NCI-H446 treated with DMSO at 0.1 percent for 48 hours (cell line): ENCODE measurements at places on chromosomes 16 and 17.

GRCh38 chr17:73588301-73588846 is 55.9 kb downstream of the SDK2 start:
- DNase-seq: no peak

DNA sequence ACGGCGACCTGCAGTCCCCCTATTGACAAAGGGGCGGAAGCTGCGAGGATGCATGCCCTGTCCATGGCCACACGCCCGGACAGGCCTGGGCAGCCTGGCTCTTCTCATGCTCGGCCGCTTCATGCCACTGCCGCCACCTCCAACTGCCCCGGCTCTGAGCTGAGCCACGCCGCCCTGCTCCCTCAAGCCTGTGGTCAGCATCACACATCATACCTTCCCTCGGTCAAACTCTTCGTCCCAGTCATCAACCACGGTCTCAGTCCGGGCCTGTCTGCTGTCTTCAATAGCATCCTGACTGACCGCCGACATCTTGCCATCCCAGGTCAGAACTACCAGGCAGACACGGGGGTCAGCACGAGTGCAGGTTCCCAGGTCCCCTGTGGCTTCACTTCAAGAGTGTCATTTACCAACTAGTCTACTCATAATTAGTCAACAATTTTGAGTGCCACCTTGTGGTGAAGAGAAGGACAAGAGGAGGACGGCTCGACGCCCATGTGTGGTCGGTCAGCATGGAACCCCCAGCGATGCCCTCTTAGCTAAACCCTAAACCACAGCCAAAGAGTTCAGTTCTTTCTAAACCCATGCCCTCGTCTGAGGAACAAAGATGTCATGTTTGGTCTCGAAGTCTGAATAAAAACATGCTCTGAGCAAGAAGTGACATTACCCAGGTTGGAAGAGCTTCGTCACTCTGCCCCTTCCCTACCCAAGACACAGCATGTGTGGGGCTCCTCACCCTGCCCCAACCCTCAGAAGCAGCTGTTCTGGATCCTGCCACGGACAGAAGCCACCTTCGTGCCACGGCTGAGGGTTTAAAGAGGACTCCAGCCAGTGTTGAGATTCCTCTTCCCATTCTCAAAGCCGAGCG is 16.9 kb upstream of the CYTH1 start:
- DNase-seq: no peak

DNA sequence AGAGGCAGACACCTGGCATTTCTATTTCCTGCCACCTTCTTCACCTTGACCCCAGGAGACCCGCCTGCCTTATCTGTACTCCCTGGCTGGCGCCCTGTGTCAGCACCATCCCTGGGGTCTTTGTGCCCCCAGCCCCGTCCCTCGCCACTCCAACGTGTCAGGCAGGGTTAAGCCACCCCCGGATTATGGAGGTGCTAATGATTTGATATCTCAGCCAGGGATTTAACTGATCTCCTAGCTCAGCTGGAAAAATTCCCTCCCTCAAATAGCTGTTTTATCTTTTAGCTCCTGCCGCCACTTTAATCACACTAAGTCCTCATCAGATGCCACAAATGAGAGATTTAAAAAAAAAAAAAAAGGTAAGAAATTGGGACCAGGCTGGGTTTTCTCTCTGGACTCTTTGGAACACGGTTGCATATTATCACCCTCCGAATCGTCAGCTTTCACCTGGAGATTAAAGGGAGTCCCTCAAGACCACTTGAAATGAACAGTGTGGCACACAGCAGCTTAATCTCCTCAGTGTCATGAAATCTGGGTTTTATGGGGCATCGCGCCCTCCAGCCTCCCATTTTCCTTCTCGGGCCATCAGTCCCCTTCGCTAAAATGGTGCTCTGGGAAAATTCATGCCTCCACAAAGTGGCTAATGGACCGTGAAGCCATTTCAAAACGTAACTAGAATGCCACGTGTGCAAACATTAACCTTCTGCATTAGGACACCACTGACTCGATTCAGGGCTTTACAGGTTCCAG is 26.2 kb upstream of the WFDC1 start:
- no peak for DNase-seq

- DNase-seq: no peak
Measured at GRCh38 chr17:78474614-78475146, 96.2 kb downstream of the PGS1 start.

- no peak for DNase-seq
Measured at GRCh38 chr17:50835301-50836234, at the start of gene WFIKKN2. Gene WFIKKN2 (plus strand): TSS chr17:50835586. CDS start chr17:50835938, 352 bp downstream.

- DNase-seq: no peak
Measured at GRCh38 chr16:85901773-85902365, 2.9 kb downstream of the IRF8 start.

- no peak for DNase-seq
Measured at GRCh38 chr17:5418858-5419355, 555 bp downstream of the NUP88 start.

DNA sequence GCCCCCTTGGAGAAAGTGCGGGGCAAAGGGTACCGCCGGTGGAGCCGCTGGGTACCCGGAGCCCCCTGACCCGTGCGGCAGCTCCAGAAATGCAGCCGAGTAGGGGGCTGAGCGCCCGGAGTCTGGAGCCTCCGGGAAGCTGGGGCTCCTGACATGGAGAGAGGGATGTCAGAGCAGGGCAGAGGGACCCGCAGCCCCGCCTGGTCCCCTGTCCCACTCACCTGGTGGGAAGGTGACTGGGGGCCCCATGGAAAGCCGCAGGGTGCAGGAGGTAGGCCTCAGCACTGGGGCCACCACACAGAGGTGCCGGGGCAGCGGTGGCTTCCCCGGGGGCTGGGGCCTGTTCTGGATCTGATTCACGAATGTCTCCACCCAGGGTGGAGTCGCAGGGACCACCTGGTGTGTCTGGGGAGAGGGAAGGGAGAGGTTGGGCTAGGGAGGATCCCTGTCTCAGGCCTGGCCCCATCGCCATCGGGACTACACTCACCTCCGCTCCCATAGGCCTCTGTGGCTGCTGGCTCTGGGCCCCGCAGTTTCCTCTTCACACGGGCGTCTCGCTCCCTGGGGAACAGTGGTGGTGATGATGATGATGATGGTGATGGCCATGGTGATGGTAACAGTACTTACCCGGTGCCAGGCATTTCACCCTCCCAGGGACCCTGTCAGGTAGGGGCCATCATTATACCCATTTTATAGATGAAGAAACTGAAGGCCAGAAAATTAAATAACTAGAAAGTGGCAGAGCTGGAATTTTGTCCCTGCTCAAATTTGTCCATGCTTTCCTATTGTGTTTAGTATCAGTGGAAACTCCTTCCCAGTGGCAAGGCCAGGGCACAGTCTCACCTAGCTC is 5.2 kb downstream of the TBX6 start:
- no peak for DNase-seq

- no peak for DNase-seq
Measured at GRCh38 chr16:35687071-35687470, 2227.7 kb downstream of the TP53TG3F start.

DNA sequence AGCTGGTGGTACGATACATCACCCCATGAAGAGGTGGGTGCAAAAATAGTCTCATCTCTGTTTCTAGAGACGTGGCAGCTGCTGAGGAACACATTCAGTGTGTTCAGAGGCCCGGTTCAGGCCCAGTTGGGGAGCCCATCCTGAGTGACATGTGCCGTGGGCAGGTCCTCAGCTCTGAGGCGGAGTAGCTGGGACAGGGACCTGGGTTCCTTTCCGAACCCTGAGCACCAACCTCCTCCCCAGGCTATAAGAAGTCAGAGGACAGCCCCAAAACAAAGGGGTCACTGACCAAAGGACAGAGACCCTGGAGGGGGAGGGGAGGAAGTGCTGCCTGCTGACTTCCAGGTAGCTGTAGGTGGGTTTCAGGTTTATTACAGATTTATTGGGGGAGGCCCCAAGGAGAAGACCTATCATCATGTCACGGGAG is 5.1 kb downstream of the LDHD start:
- no peak for DNase-seq

- DNase-seq: no peak
Measured at GRCh38 chr17:17372856-17373520, 69.8 kb downstream of the NT5M start.

- DNase-seq: no peak
Measured at GRCh38 chr16:73145166-73145880, 97.4 kb upstream of the ZFHX3 start.

DNA sequence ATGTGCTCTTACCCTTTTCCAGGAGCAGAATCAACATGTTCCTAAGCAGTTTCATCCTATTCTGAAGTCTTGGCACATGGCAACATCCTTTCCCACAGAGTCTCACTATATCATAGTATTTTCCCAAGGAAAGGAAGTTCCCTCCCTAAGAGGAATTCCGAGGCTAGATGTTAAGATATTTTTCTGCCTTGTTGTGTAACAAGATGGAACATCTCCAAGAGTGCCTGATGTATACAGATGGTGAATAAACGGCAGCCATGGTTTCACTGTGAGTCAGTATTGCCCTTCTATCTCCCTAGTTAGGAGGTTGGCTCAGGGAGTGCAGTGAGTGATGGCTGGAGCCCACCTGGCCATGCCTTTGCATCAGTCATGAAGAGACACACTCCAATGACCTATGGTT is 48.2 kb downstream of the SPACA3 start:
- no peak for DNase-seq

DNA sequence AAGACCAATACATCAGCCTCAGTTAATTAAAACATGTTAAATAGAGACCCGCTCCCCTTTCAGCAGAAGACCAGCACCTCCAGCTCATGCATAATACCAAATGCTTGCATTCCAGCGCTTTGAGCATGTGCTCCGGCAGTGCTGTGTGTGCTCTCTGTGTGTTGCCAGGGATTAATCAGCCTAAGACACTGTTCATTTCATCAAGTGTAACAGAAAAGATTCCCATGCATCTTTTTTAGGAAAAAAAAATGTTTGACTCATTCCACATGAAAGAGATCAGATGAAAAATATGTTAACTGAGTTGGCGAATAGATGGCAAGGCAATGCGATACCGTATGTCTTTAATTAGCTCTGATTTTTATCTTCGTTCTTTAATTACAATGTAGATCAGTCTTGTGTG is 187.6 kb downstream of the RPTOR start:
- no peak for DNase-seq

GRCh38 chr16:85944572-85945423 is 45.8 kb downstream of the IRF8 start:
- DNase-seq: no peak

DNA sequence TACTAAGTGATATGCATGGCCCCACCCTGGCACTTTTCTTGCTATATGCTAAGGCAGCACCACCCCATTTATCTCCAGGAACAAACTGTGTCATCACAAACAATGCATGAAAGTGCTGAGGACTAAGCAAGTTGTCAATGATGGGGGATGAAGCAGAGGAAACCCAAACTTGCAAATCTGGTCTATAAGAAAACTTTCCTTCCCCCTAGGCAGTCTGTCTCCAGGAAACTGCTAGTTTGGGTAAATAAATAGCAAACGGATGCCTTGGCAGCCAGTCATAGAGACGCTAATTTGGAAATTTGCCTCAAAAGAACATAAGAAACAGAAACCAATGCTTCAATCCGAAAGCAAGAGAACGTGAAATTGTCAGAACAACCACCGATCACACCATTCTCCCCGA is 5.6 kb upstream of the HSBP1 start:
- DNase-seq: no peak

GRCh38 chr17:70691150-70691549 is 521.8 kb downstream of the KCNJ2 start:
- no peak for DNase-seq

DNA sequence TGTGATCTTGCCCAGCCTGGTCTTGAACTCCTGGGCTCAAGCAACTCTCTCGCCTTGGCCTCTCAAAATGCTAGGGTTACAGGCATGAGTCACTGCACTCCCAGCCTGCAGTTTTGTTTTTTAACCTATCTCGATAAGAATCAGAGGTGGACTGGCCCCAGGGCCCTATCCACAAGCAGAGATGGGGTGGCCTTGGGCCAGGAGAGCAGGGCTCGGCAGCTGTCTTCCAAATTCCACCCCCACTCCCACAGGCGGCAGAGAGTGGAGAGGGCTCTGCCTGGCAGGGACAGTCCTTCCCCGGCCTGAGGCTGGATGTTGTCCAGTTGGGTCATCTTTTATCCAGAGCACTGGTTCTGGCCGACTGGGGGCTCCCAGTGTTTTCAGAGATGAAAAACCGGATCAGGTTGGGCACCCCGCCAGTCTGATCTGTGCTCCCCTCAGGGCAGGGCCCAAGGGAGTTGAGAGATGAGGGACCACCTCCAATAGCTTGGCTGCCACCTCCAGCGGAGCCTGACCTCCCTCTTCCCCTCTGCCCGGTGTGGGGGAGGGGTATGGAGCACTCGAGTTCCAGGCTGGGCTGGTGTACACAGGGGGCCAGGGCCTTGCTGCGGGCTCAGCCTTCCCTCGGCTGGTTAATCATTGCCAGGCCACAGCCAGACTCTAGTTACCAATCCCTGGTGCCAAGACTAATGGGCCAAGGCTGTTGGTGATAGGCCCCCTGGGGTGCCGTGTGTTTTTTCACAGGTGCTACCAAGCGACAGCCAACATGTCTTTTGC is 30.3 kb upstream of the MYO15B start:
- peak; percentile 61 for DNase-seq

- no peak for DNase-seq
Measured at GRCh38 chr17:76502341-76503211, 1.4 kb upstream of the RHBDF2 start.

GRCh38 chr17:18037486-18037885 is 1.5 kb downstream of the ATPAF2 start:
- no peak for DNase-seq

- DNase-seq: no peak
Measured at GRCh38 chr17:78977997-78978973, 1.4 kb downstream of the LGALS3BP start.

DNA sequence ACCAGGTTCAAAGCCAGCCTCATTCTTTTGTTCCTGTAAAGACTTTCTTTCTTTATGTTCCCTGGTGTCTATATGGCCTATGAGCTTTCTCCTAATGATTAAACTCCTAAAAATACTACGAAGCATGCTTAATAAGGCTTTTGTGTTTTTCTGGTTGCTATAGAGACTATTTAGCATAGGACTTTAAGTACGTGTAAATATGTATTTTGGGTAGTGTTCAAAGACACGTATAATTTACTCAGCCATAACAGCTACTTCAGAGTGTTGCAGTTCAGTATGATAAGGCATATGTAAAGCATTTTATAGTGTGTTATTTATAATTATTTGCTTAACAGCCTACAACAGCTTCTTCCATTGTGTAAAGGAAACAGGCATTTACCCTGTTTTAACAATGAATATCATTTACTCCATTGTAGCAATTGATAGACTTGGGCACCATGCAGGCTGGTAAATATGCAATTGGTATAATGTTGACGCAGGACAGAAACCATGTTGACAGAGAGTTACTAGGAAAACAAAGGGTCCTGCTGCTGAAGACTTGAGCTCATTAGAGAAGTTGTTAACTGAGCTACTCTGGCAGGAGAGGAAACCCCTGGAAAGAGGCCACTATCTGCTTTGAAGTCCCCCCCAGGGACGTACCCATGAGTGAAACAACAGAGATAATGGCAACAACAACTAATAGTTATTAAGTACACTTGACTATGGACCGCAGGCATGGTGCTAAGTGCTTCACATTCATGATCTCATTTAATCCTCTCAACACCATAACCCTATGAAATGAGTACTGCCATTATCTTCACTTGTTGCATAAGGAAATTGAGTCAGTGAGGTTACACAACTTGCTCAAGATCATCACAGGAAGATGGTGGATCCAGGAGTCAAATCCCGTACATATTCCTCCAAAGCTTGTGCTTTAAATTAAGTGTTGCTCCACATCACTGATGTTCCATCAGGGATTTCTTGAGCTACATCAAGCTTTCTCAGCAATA is 342.2 kb upstream of the DYNLRB2 start:
- DNase-seq: no peak
